ENCODE measurements at places on chromosomes 6 and 20.
A peak's percentile ranks its signal among the peaks of the same experiment; 100 is the strongest.

- no peaks in the 10 kb centered on the region for H3K4me1 ChIP-seq
- H3K4me3 ChIP-seq = no peak overlapping the region
- DNase-seq = no peak
- no peaks in the 10 kb centered on the region for H3K27me3 ChIP-seq
These were observed 24.1 kb downstream of the LRFN2 start for GRCh38 chr6:40563111-40563510.

- H3K4me1 ChIP-seq = peaks cover 4% of the 10 kb centered on the region
- H3K36me3 ChIP-seq = no peaks in the 10 kb centered on the region
- no peak for DNase-seq
- no peak overlapping the region for H3K4me3 ChIP-seq
These were observed 23.8 kb downstream of the ANKS1A start for GRCh38 chr6:34912715-34913464.

DNA sequence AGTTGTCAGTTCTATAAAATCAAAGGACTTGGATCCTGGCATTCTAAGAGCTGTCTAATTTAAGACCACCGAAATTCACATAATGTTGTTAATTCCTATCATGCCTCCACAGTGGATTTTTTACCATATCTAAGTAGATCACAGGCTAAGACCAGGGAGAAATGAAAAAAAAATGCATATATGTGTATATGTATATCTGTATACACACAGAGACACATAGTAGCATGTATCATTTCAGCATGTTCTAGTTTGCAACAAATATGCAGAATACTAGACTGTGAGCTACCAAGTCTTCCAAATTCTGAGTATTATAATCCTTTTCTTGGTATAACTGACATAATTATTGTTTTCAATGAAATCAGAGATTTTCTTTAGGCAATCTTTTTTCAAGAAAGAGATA is 267.6 kb upstream of the TSHZ2 start:
- no peak overlapping the region for H3K4me3 ChIP-seq
- H3K36me3 ChIP-seq = no peaks in the 10 kb centered on the region
- no peaks in the 10 kb centered on the region for H3K4me1 ChIP-seq
- H3K27ac ChIP-seq = no peak overlapping the region
- no peak for DNase-seq
- no peaks in the 10 kb centered on the region for H3K27me3 ChIP-seq

DNA sequence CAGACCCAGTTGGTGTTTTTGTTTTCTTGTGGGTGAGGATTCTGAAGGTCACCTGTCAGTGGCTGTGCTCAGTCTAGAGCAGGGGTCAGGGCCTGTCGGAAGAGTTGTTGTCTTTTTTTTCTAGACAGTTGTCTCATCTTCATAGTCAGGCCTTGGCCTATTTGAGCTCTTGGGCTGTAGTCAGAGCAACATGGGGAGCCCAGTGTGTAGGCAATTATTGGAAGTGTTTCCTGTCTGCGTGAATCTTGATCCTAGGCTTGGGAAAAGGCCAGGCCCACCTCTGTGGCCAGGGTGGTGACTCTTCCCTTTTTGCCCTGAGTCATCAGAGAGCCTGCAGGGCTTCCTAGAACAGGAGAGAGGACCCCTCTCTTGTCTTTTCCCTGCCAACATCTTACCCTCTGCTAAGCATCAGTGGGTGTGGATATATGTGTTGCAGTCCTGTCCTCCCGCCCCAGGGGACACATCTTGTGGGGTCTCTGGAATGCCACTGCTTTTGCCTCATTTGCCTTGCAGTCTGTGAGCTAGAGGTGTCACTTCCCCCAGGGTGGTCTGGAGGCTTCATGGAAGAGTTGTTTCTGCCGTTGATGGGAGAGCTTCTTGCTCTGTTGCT is 11.4 kb downstream of the TJAP1 start:
- no peaks in the 10 kb centered on the region for H3K27me3 ChIP-seq
- peaks cover 3% of the 10 kb centered on the region for H3K4me1 ChIP-seq
- peak overlapping the region; percentile 70 for H3K27ac ChIP-seq
- H3K36me3 ChIP-seq = peaks cover 2% of the 10 kb centered on the region
- DNase-seq = no peak

DNA sequence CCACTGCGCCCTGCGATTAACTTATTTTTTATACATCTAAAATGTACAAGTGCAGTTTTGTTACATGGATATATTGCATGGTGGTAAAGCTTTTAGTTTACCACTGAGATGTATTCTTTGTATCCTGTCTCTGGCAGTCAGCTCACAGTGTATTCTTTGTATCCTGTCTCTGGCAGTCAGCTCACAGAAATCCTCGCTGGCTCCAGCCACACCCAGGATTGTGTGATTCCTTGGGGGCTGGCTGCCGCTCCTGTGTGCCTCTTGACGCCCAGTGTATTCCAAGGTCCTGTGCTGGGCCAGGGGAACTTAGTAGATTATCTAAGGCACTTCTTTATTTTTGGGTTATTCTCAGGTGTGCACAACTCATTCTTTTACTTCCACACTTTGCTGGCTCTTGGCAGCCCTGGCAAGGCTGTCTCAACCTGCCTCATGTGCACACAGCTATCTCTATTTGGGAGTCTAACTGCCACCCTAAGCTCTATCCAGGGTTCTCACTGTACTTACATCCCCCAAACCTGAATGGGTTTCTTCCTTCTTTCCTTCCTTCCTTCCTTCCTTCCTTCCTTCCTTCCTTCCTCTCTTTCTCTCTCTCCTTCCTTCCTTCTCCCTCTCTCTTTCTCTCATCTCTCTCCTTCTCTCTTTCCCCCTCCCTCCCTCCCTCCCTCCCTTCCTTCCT is 12.4 kb upstream of the RNF24 start:
- no peaks in the 10 kb centered on the region for H3K27me3 ChIP-seq
- H3K4me1 ChIP-seq = no peaks in the 10 kb centered on the region
- H3K27ac ChIP-seq = no peak overlapping the region
- DNase-seq = no peak

GRCh38 chr6:1995636-1996035 is 249.8 kb downstream of the GMDS start:
- no peak for DNase-seq
- no peak overlapping the region for H3K27ac ChIP-seq
- no peaks in the 10 kb centered on the region for H3K36me3 ChIP-seq
- H3K4me3 ChIP-seq = no peak overlapping the region
- no peaks in the 10 kb centered on the region for H3K27me3 ChIP-seq

- no peak overlapping the region for H3K27ac ChIP-seq
- H3K4me3 ChIP-seq = no peak overlapping the region
- H3K36me3 ChIP-seq = no peaks in the 10 kb centered on the region
- H3K4me1 ChIP-seq = peaks cover 13% of the 10 kb centered on the region
These were observed 31.9 kb downstream of the SERPINB6 start for GRCh38 chr6:2939315-2940009.

GRCh38 chr20:2696646-2697045 is 4.1 kb downstream of the EBF4 start:
- H3K4me3 ChIP-seq = no peak overlapping the region
- H3K27ac ChIP-seq = no peak overlapping the region
- H3K4me1 ChIP-seq = no peaks in the 10 kb centered on the region
- no peak for DNase-seq

DNA sequence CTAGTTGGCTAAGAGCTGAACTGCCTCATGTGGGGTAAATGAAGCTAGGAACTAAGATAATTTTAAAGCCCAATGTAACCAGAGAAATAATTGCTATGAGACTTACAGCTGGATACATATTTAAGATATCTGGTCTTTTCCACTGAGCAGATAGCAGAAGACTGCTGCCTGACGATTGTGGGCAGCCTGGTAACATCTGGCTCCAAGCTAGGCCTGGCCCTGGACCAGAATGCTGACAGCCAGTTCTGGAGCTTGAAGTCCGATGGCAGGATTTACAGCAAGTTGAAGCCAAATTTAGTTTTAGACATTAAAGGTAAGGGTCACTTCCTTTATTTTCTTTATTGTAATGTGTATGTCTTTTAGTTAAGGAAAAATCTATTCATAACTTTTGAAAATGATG is 65.7 kb downstream of the RTN4IP1 start:
- H3K27me3 ChIP-seq = no peaks in the 10 kb centered on the region
- DNase-seq = no peak
- H3K27ac ChIP-seq = no peak overlapping the region
- no peak overlapping the region for H3K4me3 ChIP-seq
- H3K36me3 ChIP-seq = peaks cover 16% of the 10 kb centered on the region
- no peaks in the 10 kb centered on the region for H3K4me1 ChIP-seq

DNA sequence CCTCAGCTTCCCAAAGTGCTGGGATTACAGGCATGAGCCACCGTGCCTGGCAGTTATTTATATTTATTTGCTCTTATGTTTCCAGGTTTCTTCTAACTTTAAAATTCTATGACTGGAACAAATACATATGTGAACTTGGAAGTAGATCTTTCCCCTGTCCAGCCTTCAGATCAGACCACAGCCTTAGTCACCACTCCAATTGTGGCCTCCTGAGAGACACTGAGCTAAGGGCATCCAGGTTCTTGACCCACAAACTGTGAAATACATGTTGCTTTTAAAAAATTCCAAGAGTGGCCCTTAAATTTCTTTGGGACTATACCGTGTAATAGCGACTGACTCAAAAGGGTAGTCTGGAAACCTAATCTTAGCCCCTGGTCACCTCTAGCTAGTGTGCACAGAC is 1.5 kb upstream of the ADGRG6 start:
- peaks cover 10% of the 10 kb centered on the region for H3K27me3 ChIP-seq
- no peaks in the 10 kb centered on the region for H3K4me1 ChIP-seq
- no peaks in the 10 kb centered on the region for H3K36me3 ChIP-seq
- H3K27ac ChIP-seq = no peak overlapping the region

DNA sequence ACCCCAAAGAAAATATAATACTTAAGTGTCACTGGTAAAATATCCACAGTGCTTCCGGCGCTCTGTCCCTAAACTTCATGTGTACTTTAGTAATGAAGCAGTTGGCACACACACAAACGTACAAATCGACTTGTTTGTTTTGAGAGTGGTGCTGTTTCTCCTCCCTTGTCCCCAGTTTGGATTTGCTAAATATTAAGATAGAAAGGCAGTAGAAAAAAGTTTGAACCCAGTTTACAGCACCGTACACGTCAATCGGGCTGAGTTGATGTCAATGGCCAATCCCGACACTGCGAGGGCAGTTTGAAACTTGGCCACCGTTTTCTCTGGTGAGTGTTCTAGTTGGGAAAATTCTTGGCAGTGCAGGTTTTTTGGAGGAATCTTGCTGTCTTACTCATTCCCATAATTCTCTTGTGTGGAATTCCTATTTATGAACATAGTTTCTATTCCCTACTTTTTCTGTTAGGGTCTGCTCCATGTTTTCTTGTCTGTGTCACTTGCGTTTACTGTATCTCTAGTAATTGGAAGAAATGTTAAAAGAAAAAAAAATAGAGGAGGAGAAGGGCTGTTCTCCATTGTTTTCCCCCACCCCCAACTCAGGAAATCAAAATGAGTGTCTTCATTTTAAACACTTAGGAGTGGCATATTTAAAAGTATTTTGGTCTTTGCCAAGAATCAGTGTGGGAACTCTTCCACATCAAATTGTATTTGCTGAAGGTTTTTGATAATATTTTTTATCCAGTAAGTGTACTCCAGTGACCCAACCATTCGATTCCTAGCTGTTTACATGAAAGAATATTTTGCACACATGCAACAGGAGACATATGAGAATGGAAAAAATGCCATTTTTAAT is 72.3 kb downstream of the OR2B2 start:
- H3K36me3 ChIP-seq = no peaks in the 10 kb centered on the region
- DNase-seq = peak; percentile 36
- peak overlapping the region; percentile 89 for H3K4me3 ChIP-seq
- H3K27me3 ChIP-seq = peaks cover 3% of the 10 kb centered on the region
- H3K4me1 ChIP-seq = peaks cover 18% of the 10 kb centered on the region

DNA sequence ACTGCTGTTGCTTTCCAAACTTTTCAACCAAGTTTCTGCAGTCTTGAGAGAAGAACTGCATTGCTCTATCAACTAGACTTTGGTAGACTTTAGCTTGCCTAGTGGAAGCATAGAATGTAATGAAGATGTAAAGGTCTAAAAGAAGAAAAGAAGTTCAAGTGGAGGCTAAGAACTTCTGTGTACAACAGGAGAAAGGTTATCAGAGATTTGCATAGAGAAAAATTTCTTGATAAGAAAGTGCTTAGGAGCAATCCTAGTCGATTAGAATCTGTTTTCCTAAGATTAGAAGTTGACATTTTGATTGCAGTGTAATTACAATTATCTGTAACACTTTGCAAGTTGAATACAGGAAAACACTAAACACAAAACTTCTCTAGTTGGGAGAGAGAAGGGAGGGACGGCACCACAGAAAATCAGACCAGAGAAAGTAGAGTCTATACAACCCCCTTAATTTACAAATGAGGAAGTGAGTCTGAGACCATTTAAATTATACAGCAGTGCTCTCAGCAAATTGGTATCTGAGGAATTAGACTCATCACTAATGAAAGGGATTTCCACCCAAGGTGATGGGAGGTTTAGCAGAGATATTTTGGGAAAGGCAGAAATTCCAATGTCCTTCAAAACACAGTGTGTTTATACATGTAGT is 194.3 kb upstream of the MARCKS start:
- H3K4me1 ChIP-seq = no peaks in the 10 kb centered on the region
- no peak overlapping the region for H3K27ac ChIP-seq
- no peaks in the 10 kb centered on the region for H3K27me3 ChIP-seq
- no peak for DNase-seq
- no peak overlapping the region for H3K4me3 ChIP-seq
- H3K36me3 ChIP-seq = no peaks in the 10 kb centered on the region

DNA sequence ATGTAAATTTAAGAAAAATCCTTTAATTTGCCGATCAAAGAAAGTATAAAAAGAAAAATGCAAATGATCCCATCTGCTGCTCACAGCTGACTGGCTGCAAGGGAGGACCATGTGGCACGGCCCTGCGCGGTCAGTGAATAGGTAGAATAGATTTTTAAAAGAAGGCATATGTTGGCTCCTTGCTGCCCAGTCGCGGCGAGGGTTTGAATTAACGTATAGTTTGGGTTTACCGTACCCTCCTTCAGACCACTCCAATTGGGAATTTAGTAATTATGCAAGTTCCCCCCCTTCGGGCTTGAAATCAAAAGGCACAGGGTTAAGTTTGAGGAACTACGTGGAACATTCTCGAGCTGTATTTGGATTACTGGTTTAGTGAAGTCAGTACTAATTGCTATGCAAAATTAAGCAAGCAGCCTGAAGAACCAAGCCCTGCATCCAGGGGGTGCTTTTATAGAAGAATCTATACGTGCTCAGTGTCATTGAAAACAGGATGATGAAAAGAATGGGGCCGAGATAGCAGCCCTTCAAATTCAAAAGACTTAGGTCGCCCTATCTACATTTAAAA is 1.1 kb upstream of the BEND3 start:
- H3K27me3 ChIP-seq = no peaks in the 10 kb centered on the region
- H3K36me3 ChIP-seq = no peaks in the 10 kb centered on the region
- peak overlapping the region; percentile 86 for H3K27ac ChIP-seq
- H3K4me3 ChIP-seq = peak overlapping the region; percentile 94
- H3K4me1 ChIP-seq = peaks cover 12% of the 10 kb centered on the region

- peaks cover 8% of the 10 kb centered on the region for H3K4me1 ChIP-seq
- DNase-seq = no peak
These were observed 263.9 kb downstream of the PHF3 start for GRCh38 chr6:63899550-63899949.

GRCh38 chr20:59008715-59009336 is 1.8 kb upstream of the CTSZ start:
- peaks cover 18% of the 10 kb centered on the region for H3K4me1 ChIP-seq
- no peaks in the 10 kb centered on the region for H3K36me3 ChIP-seq

- H3K27me3 ChIP-seq = no peaks in the 10 kb centered on the region
- peak; percentile 45 for DNase-seq
- H3K4me1 ChIP-seq = peaks cover 22% of the 10 kb centered on the region
- peak overlapping the region; percentile 68 for H3K4me3 ChIP-seq
- no peaks in the 10 kb centered on the region for H3K36me3 ChIP-seq
These were observed 2.5 kb upstream of the TMEM14C start for GRCh38 chr6:10720265-10720959.

GRCh38 chr20:58075586-58076345 is 152.7 kb downstream of the ANKRD60 start:
- H3K27ac ChIP-seq = no peak overlapping the region
- no peaks in the 10 kb centered on the region for H3K36me3 ChIP-seq
- H3K27me3 ChIP-seq = no peaks in the 10 kb centered on the region
- no peaks in the 10 kb centered on the region for H3K4me1 ChIP-seq
- no peak for DNase-seq
